ENCODE measurements at places on chromosomes 16 and 17. TPM values are rescaled to one million over a fixed set of nuclear protein-coding genes. Genes with fewer than 3 reads are reported as not detected.

DNA sequence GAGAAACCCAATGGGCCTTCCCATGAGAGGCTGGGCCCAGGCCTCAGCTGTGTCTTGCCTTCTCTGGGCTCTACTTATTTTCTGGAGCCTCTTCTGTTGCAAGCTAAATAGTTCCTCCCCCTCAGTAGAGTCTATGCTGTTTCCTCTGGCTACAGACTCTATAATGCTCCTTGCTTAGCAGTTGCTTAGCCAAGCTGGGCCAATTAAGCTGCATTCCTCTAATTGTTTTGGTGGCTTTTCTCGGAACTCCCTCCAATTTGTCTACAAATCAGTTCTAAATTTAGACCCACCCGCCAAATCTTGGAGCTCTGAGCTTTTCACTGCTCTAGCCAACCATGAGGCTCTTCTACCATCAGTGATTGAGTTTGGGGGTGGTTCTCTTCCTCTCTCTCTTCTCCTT lies 302.7 kb upstream of the ASIC2 start:
- no peak overlapping the region for H3K27ac ChIP-seq
- no peak overlapping the region for H3K4me3 ChIP-seq

GRCh38 chr16:84996365-84996764 lies 15.0 kb downstream of the ZDHHC7 start:
- no peak overlapping the region for H3K4me3 ChIP-seq
- no peak overlapping the region for H3K27ac ChIP-seq
- H3K4me1 ChIP-seq = no peaks in the 10 kb centered on the region
- H3K27me3 ChIP-seq = no peaks in the 10 kb centered on the region
- H3K36me3 ChIP-seq = peaks cover 51% of the 10 kb centered on the region
- no peak for DNase-seq

Gene NTN3
- not detected for polyA plus RNA-seq

DNA sequence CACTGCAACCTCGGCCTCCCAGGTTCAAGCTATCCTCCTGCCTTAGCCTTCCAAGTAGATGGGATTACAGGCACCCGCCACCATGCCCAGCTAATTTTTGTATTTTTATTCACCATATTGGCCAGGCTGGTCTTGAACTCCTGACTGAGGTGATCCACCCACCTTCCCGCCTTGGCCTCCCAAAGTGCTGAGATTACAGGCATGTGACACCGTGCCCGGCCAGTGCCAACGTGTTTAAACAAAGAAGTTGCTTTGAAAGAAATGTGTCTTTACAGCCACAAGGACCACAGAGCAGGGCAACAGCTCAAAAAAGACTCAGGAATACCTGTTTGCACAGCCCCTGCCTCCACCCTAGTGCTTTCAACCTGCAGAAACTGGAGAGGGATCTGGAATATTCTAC lies 25.0 kb downstream of the ATPAF2 start:
- no peak overlapping the region for H3K4me3 ChIP-seq
- no peaks in the 10 kb centered on the region for H3K4me1 ChIP-seq
- no peaks in the 10 kb centered on the region for H3K27me3 ChIP-seq
- no peak for DNase-seq
- H3K36me3 ChIP-seq = no peaks in the 10 kb centered on the region
- no peak overlapping the region for H3K27ac ChIP-seq

Gene NPIPB9
- polyA plus RNA-seq = 0.18 TPM

- no peaks in the 10 kb centered on the region for H3K27me3 ChIP-seq
- no peaks in the 10 kb centered on the region for H3K36me3 ChIP-seq
- H3K4me3 ChIP-seq = no peak overlapping the region
- no peaks in the 10 kb centered on the region for H3K4me1 ChIP-seq
- H3K27ac ChIP-seq = no peak overlapping the region
- DNase-seq = no peak
These were observed 4.2 kb upstream of the KRTAP3-2 start for GRCh38 chr17:41003926-41004325.
